Activated CD4-positive, alpha-beta T cell treated with anti-CD3 and anti-CD28 coated beads, Interleukin-2, amount 10 ng/mL, durations not matched to agents 24 days and 14 days (primary cell): ENCODE measurements at places on chromosomes 5 and 9. TPM values are rescaled to one million over a fixed set of nuclear protein-coding genes. Genes with fewer than 3 reads are reported as not detected.

- no peaks in the 10 kb centered on the region for H3K4me1 ChIP-seq
- no peak overlapping the region for H3K27ac ChIP-seq
- peaks cover 5% of the 10 kb centered on the region for H3K27me3 ChIP-seq
- H3K4me3 ChIP-seq: no peak overlapping the region
These were observed 27.0 kb downstream of the HSD17B3 start for GRCh38 chr9:96274939-96275338.

- no peaks in the 10 kb centered on the region for H3K4me1 ChIP-seq
- no peaks in the 10 kb centered on the region for H3K27me3 ChIP-seq
- no peak overlapping the region for H3K27ac ChIP-seq
- no peaks in the 10 kb centered on the region for H3K36me3 ChIP-seq
- no peak for DNase-seq
- H3K4me3 ChIP-seq: no peak overlapping the region
These were observed 238.0 kb downstream of the HSPA4 start for GRCh38 chr5:133289686-133290367.

The PCAT7 gene
- not detected in 2 replicates for total RNA-seq

- H3K36me3 ChIP-seq: peaks cover 40% of the 10 kb centered on the region
- peak; percentile 79 for DNase-seq
- peak overlapping the region; percentile 58 for H3K4me3 ChIP-seq
- no peaks in the 10 kb centered on the region for H3K27me3 ChIP-seq
These were observed 86.6 kb downstream of the EHMT1 start for GRCh38 chr9:137705443-137705863.

GRCh38 chr5:179409806-179410205, 64.5 kb upstream of the ADAMTS2 start:
- DNase-seq: no peak
- no peak overlapping the region for H3K4me3 ChIP-seq
- H3K27me3 ChIP-seq: no peaks in the 10 kb centered on the region
- H3K4me1 ChIP-seq: no peaks in the 10 kb centered on the region
- no peaks in the 10 kb centered on the region for H3K36me3 ChIP-seq

GRCh38 chr5:143730112-143730801, 81.7 kb upstream of the HMHB1 start:
- no peak overlapping the region for H3K4me3 ChIP-seq
- H3K36me3 ChIP-seq: peaks cover 2% of the 10 kb centered on the region
- H3K4me1 ChIP-seq: no peaks in the 10 kb centered on the region
- H3K27me3 ChIP-seq: peaks cover 11% of the 10 kb centered on the region
- no peak overlapping the region for H3K27ac ChIP-seq

The LCN1 gene
- total RNA-seq: not detected in 2 replicates

The CCL27 gene
- 0.52 and 0.70 TPM in 2 replicates for total RNA-seq

DNA sequence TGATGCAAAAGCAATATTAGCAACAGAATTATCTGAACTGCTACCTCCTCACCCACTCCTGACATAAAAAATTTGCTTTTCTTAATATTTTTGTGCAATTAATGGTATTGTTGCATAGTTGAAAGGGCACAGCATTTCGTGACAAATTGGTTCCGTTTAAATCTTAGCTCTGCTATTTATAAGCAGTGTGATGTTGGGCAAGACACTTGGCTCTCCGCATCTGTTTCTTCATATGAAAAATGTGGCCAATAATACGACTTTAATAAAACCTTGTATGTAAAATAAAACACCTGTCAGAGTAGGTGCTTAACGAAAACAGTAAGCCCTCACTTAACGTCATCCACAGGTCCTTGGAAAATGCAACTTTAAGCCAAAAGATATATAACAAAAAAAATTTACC, 4.2 kb downstream of the TMEM167A start:
- peaks cover 35% of the 10 kb centered on the region for H3K36me3 ChIP-seq
- H3K4me1 ChIP-seq: peaks cover 38% of the 10 kb centered on the region
- H3K4me3 ChIP-seq: no peak overlapping the region
- no peaks in the 10 kb centered on the region for H3K27me3 ChIP-seq

- no peak overlapping the region for H3K4me3 ChIP-seq
- H3K27me3 ChIP-seq: peaks cover 16% of the 10 kb centered on the region
- H3K36me3 ChIP-seq: no peaks in the 10 kb centered on the region
These were observed 155.8 kb upstream of the SMIM23 start for GRCh38 chr5:171629628-171630349.

The LCN12 gene
- 1.3 and 2.3 TPM in 2 replicates for total RNA-seq

GRCh38 chr5:113054899-113055298, 78.3 kb downstream of the DCP2 start:
- H3K27me3 ChIP-seq: no peaks in the 10 kb centered on the region
- no peak for DNase-seq
- H3K36me3 ChIP-seq: no peaks in the 10 kb centered on the region
- peaks cover 21% of the 10 kb centered on the region for H3K4me1 ChIP-seq
- H3K4me3 ChIP-seq: no peak overlapping the region

The SLC46A2 gene
- total RNA-seq: not detected in 2 replicates

The UBE2D2 gene
- 272 and 275 TPM in 2 replicates for total RNA-seq

The FOXI1 gene
- total RNA-seq: 0.09 TPM in 1 of 2 replicates, not detected in the other

GRCh38 chr5:39829441-39829840, 404.7 kb upstream of the DAB2 start:
- H3K36me3 ChIP-seq: no peaks in the 10 kb centered on the region
- no peaks in the 10 kb centered on the region for H3K4me1 ChIP-seq
- H3K4me3 ChIP-seq: no peak overlapping the region
- H3K27ac ChIP-seq: no peak overlapping the region

DNA sequence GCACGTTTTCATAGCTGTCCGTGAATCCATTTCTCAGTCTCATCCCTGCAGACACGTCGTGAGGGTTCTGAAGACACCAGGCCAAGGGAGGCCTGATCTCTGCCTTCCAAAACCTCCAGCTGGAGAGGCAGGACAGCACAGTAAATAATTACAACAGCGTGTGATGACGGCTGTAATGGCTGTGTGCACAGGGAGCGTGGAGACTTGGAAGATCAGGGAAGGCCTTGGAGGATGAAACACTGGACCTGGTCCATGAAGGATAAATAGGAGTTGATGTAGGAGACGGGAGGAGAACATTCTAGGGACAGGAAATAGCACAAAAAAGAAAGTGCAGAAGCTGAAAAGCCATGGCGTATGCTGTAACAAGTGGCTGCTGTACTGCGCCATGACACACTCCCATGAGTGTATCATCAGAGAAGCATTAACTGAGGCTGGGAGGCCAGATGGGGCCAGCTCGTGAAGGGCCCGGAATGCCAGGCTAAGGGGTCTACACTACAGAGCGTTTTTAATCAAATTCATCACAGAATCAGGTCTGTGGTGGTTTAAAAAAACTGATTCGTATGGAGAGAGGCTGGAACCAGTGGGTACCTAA, 97.2 kb downstream of the CRB2 start:
- no peak for DNase-seq
- H3K27me3 ChIP-seq: no peaks in the 10 kb centered on the region
- H3K4me3 ChIP-seq: no peak overlapping the region
- no peaks in the 10 kb centered on the region for H3K36me3 ChIP-seq
- H3K4me1 ChIP-seq: no peaks in the 10 kb centered on the region
- H3K27ac ChIP-seq: no peak overlapping the region

DNA sequence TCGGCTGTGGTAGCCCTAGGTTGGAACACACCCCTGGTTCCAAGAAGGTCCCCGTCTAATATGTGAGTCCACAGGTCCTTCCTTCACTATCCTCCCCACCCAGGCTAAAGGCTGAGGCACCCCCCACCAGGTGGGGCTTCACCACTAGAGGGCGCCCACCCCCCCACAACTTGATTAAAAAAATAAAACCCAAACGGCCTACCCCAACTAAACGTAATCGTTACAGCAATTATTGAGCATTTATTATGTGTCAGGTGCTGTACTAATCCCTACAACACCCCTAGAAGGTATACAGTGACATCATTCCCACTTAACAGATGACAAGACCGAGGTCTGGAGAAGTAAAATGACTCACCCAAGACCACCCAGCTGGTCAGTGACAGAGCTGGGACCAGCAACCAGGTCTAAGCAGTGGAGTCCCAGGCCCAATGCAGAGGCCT, 65.0 kb downstream of the FGF18 start:
- DNase-seq: peak; percentile 75
- H3K27ac ChIP-seq: no peak overlapping the region
- H3K36me3 ChIP-seq: no peaks in the 10 kb centered on the region
- peaks cover 3% of the 10 kb centered on the region for H3K27me3 ChIP-seq
- H3K4me3 ChIP-seq: no peak overlapping the region

The SLC4A9 gene
- not detected in 2 replicates for total RNA-seq

- no peak overlapping the region for H3K4me3 ChIP-seq
- no peaks in the 10 kb centered on the region for H3K36me3 ChIP-seq
- no peaks in the 10 kb centered on the region for H3K4me1 ChIP-seq
- DNase-seq: no peak
These were observed 27.8 kb upstream of the VLDLR start for GRCh38 chr9:2593744-2594143.

GRCh38 chr9:137447722-137448601, 6.8 kb upstream of the ENTPD8 start:
- no peak overlapping the region for H3K4me3 ChIP-seq
- H3K27ac ChIP-seq: no peak overlapping the region
- peaks cover 16% of the 10 kb centered on the region for H3K4me1 ChIP-seq
- H3K27me3 ChIP-seq: peaks cover 5% of the 10 kb centered on the region
- DNase-seq: no peak

The CLIC3 gene
- total RNA-seq: not detected in 2 replicates

DNA sequence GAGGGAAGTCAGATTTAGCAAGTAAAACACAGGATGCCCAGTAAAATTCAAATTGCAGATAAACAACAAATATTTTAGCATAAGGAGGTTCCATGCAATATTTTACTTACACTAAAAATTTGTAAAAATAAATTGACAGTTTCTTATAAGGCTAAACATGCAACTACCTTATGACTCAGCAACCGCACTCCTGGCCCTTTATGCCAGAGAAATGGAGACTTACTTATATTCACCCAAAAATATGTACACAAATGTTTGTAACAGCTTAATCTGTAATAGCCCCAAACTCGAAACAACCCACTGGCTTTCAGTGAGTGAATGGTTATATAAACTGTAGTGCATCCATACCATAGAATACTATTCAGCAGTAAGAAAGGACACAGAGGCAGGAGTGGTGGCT, 28.6 kb upstream of the TRIM14 start:
- no peak overlapping the region for H3K27ac ChIP-seq
- DNase-seq: no peak
- peaks cover 2% of the 10 kb centered on the region for H3K27me3 ChIP-seq
- no peaks in the 10 kb centered on the region for H3K36me3 ChIP-seq

The SPAG8 gene
- total RNA-seq: 0.21 and 0.52 TPM in 2 replicates

DNA sequence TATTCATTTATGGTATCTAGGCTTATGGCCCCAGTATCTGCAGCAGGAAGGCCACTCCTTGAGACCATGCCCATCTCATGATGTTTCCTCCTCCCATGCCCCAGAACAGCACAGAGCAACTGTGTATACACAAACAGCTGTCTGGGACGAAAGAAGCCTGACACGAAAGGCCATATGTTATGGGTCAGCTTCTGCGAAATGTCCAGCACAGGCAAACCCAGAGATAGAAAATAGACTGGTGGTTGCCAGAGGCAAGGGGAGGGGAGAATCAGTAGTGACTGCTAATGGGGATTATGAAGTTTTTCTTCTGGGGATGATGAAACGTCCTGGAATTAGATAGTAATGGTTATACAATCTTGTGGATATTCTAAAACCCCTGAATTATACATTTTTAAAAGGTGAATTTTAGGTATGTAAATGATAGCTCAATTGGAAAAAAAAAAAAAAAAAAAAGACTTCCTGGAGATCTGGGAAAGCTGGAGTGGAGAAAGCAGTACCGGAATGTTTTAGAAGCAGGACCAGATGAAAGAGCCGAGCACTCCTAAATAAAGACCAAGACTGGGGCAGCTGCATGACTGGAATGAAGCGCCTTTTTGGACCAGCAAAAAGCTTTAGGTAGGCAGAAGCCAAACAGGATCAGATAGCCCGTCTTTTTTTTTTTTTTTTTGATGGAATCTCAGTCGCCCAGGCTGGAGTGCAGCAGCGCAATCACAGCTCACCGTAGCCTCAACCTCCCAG, 29.2 kb downstream of the PCDHGC5 start:
- no peak overlapping the region for H3K4me3 ChIP-seq
- H3K27me3 ChIP-seq: no peaks in the 10 kb centered on the region
- no peak for DNase-seq
- H3K4me1 ChIP-seq: peaks cover 36% of the 10 kb centered on the region
- H3K27ac ChIP-seq: no peak overlapping the region
- H3K36me3 ChIP-seq: peaks cover 60% of the 10 kb centered on the region

- DNase-seq: no peak
- no peak overlapping the region for H3K27ac ChIP-seq
- no peaks in the 10 kb centered on the region for H3K27me3 ChIP-seq
- H3K4me3 ChIP-seq: no peak overlapping the region
- H3K36me3 ChIP-seq: no peaks in the 10 kb centered on the region
- H3K4me1 ChIP-seq: no peaks in the 10 kb centered on the region
These were observed 301.7 kb downstream of the ATPSCKMT start for GRCh38 chr5:9947944-9948343.

The SNX18 gene
- total RNA-seq: 12.9 and 13.1 TPM in 2 replicates

DNA sequence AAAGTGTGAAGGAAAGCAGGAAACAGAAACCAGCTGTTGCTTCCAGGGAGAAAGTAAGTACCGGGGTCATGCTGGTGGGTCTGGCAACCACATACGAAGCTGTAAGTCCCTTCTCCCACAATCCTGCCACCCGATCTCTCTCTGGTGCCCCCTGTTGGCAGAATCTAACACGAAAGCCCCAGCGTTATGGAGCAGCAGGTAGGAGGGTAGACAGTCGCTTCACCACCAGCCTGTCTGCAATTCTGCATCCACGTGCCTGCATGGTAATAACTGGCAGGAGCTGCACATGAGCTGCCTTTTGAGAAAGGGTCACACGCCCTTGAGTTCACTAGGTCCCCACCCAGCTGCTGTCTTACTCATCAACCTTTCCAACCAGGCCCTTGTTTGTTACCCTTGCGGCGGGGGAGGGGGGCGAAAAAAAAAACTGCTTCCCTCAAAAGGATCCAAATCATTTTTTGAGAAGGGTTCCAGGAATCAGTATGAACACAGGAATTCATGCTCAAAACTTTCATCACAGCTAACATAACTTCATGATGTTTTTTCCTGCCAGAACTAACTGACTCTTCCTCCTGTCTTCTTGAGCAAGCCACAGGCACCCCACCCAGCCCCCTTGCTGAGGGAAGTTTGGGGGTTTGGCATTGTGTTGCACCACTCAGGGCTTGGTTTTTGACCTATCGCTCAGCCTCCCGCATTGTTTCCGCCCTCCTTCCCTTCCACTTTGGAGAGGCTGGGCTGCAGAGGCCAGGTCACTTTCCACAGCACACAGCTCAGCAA, 19.6 kb upstream of the TMEM252 start:
- peaks cover 8% of the 10 kb centered on the region for H3K4me1 ChIP-seq
- DNase-seq: peak; percentile 87
- H3K27me3 ChIP-seq: peaks cover 21% of the 10 kb centered on the region
- H3K27ac ChIP-seq: no peak overlapping the region

The GLRA1 gene
- not detected in 2 replicates for total RNA-seq

- H3K36me3 ChIP-seq: no peaks in the 10 kb centered on the region
- H3K4me1 ChIP-seq: no peaks in the 10 kb centered on the region
- DNase-seq: no peak
- H3K27ac ChIP-seq: no peak overlapping the region
- H3K4me3 ChIP-seq: no peak overlapping the region
These were observed 86.8 kb downstream of the LHX2 start for GRCh38 chr9:124098141-124098905.

DNA sequence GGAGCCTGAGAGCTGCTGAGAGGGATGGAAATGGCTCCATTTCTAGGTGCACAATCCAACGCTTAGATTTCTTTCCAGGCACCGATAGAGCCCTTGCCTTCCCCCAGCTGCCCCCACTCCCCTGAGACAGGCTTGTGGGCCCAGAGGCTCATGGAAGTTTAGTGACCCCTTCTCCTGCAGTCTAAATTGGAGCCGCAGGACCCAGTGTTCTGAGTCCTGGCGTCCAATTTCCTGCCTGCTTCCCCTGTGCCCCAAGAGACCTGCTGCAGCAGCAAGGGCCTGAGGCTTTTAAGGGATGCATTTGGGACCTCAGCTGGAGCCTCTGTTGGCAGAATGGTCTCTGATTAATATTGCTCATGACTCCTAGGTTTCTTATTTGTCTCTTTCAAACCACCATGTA, 61.7 kb downstream of the RGS3 start:
- peaks cover 68% of the 10 kb centered on the region for H3K36me3 ChIP-seq
- H3K27ac ChIP-seq: no peak overlapping the region
- H3K27me3 ChIP-seq: no peaks in the 10 kb centered on the region
- H3K4me1 ChIP-seq: peaks cover 57% of the 10 kb centered on the region
- H3K4me3 ChIP-seq: peak overlapping the region; percentile 20
